ENCODE measurements at places on chromosomes 1 and 21.

- no peak for DNase-seq
Observed at GRCh38 chr1:109763646-109764415, at the start of gene EPS8L3. Gene EPS8L3, minus strand, starts transcription at chr1:109763923. Its CDS starts 2,174 bp downstream, at chr1:109761749.

- DNase-seq = no peak
Observed at GRCh38 chr1:77288275-77288674, 6.5 kb downstream of the AK5 start.

GRCh38 chr1:21338573-21339355 lies 48.5 kb upstream of the ECE1 start:
- no peak for DNase-seq

GRCh38 chr21:14979264-14979663 lies 85.5 kb downstream of the NRIP1 start:
- DNase-seq = no peak

- no peak for DNase-seq
Observed at GRCh38 chr1:94922761-94923331, 4.1 kb downstream of the CNN3 start.

- no peak for DNase-seq
Observed at GRCh38 chr1:198304431-198304830, 147.6 kb downstream of the NEK7 start.

DNA sequence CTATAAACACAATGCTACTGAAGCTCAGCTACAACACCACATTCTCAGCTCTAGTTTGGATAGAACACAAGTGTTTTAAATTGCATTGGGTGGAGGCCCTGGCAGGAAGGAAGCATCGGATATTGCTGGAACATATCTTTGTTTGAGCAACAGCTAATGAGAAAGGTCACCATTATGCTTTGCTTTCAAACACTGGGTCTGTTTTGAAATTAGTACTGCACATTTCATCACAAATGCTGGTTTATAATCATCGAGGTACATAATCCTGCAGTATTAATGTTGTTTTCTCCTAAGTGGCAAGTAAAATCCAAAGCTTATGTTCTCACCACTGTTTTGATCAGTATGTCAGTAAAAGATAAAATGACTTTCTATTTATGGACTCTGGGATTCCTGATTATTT lies 61.5 kb upstream of the ARHGAP29 start:
- no peak for DNase-seq

- no peak for DNase-seq
Observed at GRCh38 chr1:12316331-12316730, 86.5 kb downstream of the VPS13D start.

DNA sequence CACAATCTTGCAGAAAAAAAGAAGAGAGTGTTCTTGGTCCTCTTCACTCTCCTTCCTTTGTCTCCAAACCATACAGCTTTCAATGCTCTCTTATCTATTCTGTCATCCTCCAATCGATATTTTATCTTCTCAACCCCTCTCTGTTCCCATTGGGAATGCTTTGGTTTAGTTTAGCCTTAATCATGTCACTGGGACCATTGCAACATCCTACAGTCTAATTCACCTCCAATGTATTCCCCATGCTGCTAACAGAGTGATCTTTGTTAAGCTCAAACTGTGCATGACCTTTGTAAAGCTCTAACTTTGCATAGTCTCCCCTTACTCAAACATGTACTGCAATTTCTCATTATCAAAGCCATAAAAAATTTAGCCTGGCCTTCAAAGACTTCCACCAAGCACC lies 2.9 kb downstream of the MPL start:
- no peak for DNase-seq

GRCh38 chr21:26967062-26967913 lies at the start of gene ADAMTS5:
Gene ADAMTS5, minus strand, starts transcription at chr21:26967088. Its CDS starts 697 bp downstream, at chr21:26966391.
- no peak for DNase-seq

DNA sequence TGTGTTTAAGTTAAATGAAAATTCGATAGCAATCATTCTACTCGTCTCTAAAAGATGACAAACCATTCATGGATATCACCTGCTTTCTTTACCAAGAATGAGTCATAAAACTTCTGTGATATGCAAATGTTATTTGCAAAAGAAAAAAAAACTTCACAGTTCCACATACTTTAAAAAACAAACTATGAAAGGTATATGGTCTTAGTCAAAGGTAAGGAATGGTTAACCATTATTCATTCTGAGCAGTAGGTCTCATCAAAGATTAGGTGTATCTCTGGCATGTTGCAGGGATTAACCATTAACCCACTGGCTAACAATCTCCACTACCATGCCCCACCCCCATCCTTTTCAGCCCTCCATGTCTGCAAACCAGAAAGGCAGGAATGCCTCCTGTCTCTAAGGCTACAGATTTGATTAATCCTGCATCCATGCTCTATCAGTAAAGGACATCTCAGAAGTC lies 44.4 kb downstream of the PTPN14 start:
- DNase-seq = no peak

DNA sequence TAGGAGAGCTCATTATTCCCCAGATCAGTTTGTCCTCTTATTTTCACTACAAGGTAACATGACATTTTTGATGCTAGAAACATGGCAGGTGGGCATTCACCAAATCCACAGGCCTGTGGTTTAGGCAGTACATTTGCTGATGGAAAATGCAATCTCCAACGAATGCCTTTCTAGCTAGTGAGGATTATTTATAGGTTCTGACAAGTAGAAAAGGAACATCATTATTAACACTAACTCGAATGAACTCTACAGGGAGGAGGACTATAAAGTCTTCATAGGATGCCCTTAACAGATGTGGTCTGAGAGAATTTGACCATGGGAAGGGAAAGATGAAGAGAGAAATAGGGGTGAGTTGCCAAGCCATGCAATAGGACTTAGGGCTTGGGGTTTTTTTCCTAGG lies 71.5 kb upstream of the BCL10 start:
- no peak for DNase-seq

- DNase-seq = no peak
Observed at GRCh38 chr1:153842006-153842471, 66.8 kb downstream of the SLC27A3 start.

DNA sequence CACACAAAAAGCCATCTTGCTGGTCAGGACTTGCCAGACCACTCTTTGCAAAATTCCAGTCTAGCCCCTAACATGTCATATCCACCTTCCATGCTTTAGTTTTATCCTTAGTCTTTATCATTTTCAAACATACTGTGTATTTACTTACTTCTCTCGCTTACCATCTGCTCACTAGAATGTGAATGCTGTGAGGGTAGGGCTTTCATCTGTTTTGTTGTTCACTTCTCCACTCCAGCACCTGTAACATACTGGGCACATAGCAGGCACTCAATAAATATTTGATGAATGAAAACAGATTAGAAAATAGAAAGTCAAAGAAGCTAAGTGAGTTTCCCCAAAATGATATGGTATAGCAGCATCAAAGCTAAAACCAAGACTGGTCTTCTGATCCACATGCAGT lies 79.9 kb downstream of the OLFML2B start:
- no peak for DNase-seq

DNA sequence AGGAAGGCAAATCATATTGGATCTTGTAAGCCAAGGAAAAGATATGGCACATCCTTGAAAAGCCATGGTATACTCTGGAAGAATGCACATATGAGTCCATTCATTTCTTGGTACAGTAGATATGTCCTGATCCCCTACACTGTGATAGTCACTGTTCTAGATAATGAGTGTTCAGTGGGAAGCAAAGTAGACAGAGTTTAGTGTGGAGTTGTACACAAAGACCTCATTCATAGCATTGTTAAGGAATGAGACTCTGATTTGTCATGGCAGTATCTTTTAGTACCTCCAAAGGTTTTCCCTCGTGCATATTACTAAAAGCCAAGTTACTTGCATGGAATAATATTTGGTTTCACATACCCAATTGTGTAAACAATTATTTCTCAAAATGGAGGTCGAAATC lies 204.7 kb downstream of the NFIA start:
- no peak for DNase-seq

GRCh38 chr1:54230507-54231339 lies 30.8 kb downstream of the MRPL37 start:
- DNase-seq = peak; percentile 6

DNA sequence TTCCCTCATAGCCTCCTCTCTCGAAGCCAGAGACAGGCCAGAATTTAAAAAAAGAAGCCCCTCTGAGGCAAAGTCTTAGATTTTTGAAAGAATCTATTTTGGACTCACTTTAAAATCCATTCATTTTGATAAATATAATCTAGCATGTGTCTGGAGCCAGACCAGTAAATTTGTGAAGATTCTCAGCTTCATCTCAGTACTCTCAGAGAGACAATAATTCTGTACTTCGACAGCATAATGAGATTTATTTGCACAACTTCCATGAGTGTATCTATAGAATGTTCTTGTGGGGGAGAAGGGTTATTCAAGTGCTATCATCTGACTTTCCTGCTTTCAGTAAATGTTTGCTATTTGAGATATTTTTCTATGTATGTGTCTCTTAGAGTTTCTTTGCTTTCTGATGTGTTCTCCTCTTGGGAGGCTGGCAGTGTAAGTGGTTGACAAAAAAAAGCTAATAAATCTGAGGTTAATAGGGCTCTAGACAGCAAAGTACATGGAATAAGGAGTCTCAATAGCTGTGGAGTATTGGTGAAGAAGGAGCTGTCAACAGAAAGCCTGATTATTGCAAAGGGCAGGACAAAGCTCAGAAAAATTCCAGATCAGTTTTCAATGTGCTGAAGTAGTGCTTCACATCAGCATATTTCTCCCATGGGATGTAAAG lies 223.0 kb downstream of the PTBP2 start:
- no peak for DNase-seq

DNA sequence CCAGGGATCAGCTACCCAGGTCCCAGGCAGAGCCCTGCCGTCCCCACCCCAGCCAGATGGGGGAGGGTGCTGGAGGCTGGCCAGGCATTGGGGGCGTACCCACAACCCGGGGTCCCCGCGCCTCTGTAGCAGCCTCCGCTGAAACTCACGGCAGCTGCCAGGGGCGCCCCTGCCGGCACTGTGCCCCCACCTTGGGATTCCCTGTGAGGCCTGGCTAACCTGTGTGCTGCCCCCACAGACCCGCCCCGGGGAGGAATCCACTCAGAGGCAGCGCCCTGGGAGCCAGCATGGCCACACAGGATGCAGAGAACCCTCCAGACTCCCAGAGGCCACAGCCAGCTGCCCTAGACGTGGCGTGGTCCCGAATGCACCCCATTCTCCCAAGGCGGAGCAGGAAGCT lies 3.8 kb downstream of the DVL1 start:
- no peak for DNase-seq

GRCh38 chr1:15065736-15066135 lies 87.8 kb upstream of the TMEM51 start:
- no peak for DNase-seq

GRCh38 chr21:42651515-42652401 lies 1.7 kb upstream of the PDE9A start:
- no peak for DNase-seq

DNA sequence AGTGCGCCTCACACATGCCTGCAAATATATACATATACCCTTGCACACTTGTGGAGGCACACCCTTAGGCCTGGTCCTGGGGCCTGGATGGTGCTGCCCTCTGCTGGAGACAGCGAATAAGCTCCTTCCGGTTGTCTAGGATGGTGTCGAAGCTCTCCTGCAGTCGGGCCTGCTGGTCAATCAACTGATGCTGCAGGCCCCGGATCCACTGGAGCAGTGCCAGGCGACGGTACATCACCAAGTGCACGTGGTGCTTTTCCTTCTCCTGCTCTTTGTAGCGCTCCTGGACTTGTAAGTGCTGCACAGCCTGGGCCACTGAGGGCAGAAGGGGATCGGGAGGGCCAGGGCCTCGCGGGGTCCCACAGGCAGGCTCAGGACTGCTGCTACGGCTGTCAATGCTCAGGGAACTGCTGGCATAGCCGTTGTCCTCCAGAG lies 3.1 kb downstream of the C1orf216 start:
- DNase-seq = peak; percentile 64

- DNase-seq = no peak
Observed at GRCh38 chr1:84795966-84796600, 96.9 kb downstream of the LPAR3 start.

DNA sequence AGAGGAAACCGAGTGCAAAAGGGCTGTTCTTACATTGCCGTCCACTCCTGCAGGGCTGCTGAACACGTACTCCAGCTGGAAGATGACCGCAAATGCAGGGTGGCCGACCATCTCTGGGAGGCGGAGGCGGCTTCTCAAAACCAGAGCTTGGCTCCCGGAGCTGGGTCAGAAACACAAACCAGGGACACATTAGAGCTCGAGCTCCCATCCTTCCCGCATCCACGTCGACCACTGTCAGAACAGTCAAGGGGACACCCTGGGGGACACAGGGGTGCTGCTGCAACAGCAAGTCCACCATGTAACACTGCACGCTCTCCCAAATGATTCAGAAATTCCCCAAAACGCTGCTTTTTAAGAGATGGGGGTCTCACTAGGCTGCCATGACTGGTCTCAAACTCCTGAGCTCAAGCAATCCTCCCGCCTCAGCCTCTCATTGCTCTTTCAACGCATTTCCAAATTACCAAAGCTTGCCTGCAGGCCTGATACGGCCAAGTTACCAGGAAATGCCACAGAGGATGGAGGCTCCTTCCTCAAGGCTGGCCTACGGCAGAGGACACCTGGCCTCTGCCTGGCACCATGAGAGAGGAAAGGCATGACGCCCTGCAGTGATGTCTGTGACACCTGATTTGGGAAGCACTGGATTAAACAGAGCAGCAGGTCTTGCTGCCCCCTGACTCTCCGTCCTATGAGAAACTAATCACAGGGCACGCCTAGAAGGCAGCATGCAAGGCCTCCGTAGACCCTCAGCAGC lies 45.0 kb downstream of the NPHP4 start:
- no peak for DNase-seq

DNA sequence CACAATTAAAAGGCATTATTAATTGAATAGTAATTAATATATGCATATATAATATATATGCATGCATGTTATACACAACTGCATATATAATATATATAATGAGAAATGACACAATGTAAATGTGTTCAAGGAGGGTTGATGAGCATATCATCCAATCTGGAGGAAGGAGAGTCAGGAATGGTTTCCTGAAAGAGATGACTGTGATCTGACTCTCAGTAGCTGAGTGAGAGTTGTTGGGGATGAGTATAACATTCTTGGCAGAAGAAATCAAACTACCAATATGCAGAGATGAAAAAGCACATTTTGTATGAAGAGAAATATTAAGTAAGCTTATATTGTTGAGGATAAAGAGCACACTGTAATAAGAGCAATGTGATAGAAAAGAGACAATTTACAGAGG lies 37.3 kb downstream of the F13B start:
- DNase-seq = no peak

GRCh38 chr1:44519035-44519676 lies 114.1 kb downstream of the RNF220 start:
- no peak for DNase-seq

GRCh38 chr1:4150262-4150661 lies 250.2 kb upstream of the C1orf174 start:
- DNase-seq = no peak

DNA sequence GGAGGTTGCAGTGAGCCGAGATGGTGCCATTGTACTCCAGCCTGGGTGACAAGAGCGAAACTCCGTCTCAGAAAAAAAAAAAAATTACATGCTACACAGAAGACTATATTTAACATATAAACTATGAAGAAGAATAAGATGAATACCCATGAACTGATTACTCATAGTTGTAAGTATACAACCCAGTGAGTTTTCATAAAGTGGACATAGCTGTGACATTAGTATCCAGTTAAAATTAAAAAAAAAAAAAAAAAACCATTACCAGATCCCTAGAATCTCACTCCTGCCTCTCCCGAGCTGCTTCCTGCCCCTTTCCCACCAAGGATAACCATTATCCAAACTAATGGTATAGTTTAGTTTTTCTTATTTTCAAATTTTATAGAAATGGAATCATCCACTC lies 37.4 kb downstream of the UBE4B start:
- no peak for DNase-seq

- no peak for DNase-seq
Observed at GRCh38 chr1:165169028-165169427, 187.5 kb downstream of the LMX1A start.
